ENCODE measurements at places on chromosomes 3 and 15.

DNA sequence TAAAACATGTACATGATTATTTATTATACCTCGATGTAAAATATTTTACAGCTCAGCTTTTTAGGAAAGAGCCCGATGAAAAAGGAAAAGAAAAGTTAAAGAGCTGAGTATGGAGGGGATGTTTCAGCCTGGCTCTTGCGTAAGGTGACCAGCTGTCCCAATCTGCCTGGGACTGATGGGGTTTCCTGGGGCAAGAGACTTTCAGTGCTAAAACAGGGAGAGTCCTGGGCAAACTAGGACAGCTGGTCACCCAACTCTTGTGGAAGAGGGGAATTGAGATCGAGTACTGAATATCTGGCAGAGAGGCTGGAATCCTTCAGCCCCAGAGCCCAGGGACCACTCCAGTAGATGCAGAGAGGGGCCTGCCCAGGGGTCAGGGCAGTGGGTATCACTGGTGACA, 21.0 kb downstream of the DUOX2 start:
- no peak for DNase-seq

- DNase-seq = no peak
Observed at GRCh38 chr3:12413721-12414255, 70.5 kb upstream of the TSEN2 start.

DNA sequence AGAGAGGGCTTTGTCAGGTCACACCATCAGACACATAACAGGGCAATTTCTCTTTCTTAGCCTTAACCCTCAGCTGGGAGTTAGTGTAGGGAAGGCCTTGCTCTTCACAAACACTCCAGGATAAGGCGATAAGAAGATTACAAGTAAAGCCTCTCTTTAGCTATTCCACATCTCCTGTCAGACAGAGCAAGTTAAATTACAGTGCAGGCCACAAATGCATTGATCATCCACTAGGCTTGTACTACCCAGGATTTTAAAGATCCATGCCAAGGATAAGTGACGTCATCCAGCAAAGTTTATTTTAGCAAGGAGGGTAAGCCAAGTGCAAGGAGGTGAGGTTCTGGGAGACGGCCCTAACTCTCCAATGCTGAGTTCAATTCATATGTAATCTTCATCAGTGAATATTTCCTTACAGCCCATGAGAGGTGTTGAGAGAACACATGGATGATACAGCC, 890.6 kb upstream of the NR2F2 start:
- peak; percentile 3 for DNase-seq

- no peak for DNase-seq
Observed at GRCh38 chr3:96182756-96183155, 631.6 kb upstream of the EPHA6 start.

DNA sequence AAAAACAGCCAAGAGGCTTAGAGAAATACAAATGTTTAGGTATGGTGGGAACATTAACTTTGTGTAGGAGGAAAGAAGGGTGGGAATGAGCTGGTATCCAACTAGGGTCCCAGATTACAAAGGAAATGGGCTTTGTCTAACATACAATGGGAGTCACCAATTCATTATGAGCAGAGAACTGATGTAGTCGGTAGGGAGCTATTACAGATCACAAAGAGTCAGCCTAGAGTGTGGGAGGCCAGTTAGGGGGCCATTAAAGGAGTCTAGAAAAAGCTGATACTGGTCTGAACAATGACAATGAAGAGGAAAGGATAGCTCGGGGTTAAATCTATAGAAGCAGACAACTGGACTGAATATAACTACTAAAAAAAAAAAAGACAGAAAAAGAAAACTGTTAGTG, 15.5 kb downstream of the ANO10 start:
- no peak for DNase-seq

GRCh38 chr15:100569391-100569790, 32.6 kb downstream of the LINS1 start:
- no peak for DNase-seq

GRCh38 chr3:129439226-129439816, 427 bp downstream of the MBD4 start:
- DNase-seq = no peak

- no peak for DNase-seq
Observed at GRCh38 chr3:12986986-12987385, 86.2 kb downstream of the IQSEC1 start.

GRCh38 chr3:122409446-122409845, 6.4 kb downstream of the WDR5B start:
- DNase-seq = no peak

- no peak for DNase-seq
Observed at GRCh38 chr3:68743521-68743920, 188.8 kb downstream of the TAFA4 start.

DNA sequence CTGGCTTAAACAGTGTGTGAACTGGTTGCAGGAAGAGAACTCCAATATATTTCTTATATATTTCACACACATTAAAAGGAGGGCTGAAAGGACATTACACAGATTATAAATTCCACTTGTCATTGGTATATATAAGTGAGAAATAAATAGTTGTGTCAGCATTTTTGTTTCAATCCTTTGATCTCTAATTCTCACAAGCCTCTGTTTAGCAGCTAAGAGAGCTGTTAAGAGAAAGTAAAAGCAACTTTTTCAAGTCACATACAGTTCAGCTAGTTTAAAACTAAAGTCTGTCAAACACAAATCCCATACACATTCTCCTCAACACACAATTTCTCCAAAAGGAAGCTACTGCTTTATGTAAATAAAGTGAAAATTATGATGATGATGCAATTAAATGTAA, 70.5 kb upstream of the CCDC39 start:
- DNase-seq = no peak

- no peak for DNase-seq
Observed at GRCh38 chr3:129040039-129040336, 20.6 kb upstream of the GP9 start.

DNA sequence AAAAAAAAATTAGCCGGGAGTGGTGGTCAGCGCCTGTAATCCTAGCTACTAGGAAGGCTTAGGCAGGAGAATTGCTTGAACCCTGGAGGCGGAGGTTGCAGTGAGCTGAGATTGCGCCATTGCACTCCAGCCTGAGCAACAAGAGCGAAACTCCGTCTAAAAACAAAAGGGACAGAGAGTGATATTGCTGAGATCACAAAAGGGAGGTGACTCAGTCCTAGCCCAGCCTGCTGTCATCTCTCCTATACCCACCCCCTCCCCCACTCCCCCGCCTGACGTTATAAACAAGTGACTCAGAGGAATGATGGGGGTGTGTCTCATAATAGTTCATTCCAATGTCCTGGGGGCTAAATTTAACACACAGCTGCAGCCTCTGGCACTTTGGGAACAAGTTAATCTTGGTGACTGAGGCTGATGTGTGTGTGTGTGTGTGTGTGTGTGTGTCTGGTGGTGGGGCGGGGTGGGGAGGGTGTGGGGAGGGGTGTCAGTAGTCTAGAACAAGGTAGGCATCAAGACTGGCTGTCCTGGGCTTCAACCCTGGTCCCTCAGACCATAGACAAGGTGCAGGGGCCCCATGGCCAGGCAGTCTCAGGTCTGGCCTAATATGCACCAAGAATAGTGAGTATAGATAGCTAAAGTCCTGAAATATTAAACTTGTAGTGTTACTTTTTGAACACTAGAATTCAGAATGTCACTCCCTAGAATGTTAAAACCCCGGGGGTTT, 1.3 kb upstream of the KLHL40 start:
- DNase-seq = peak; percentile 29

- DNase-seq = peak; percentile 57
Observed at GRCh38 chr3:186025161-186025560, 83.7 kb downstream of the ETV5 start.

- DNase-seq = no peak
Observed at GRCh38 chr3:41987627-41988026, 25.7 kb upstream of the ULK4 start.

- peak; percentile 82 for DNase-seq
Observed at GRCh38 chr3:29693863-29694262, 413.0 kb downstream of the RBMS3 start.

DNA sequence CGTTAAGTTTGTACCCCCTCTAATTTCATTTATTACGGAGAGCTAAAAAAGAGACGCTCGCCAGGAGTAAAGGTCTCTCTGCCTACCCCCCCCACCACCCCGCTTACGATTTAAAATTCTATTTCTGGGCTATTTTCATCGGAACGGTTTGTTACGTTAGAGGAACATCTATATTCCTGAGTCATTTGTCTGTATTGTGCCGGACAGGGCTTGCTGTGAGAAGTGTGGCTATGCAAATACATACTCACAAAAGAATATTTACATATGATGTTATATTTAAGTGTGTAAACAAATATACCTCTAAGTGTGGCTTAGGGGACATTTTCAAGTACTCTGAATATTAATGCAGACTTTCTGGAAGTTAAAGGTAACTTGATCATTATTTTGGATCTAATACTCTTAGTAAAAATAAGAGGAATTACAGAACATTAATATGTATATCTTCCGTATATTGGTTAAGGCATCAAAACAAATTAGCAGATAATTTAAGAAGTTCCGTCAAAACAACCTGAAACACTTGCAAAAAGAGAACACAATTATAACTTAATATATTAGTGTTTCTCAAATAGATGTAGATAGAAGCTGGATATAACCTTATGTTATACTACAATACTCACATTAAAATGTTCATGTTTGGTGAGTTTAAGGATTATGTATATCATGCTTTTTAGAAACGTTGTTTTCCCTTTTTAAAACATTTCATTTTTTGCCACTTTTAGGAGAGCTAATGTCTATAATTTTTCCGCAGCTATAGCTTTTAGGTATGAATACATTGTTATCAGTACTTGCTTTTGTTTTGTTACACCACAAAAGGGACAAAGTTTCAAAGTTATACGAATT, 1.6 kb upstream of the SHOX2 start:
- no peak for DNase-seq

DNA sequence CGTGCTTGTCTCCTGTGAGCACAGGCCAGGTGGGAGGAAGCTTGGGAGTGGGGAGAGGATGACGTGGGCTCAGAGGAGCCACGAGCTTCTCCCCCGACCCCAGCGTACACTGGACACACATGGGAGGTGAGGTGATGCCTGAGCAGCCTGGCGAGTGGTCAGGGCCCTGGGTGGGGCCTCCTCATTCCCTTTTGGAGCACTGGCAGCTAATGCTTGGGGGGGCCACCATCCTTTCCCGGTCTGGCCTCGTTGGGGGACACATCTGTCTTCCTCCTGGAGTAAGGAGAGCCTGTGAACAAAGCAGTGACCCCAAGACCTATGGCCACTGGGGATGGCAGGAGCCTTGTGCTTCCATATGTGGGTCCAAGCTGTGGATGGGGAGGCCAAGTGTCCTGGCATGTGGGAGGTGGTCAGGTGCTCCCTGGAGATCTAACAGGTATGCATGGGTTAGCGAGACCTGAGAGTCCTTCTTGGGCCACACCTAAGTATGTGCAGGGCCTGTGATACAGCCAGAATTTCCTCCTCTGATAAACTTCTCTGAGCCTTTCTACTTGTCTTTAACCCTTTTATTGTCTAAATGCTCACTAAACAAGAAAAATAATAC, 9.5 kb downstream of the KLF13 start:
- DNase-seq = no peak

GRCh38 chr3:122318620-122319019, 6.4 kb upstream of the CSTA start:
- DNase-seq = no peak

- no peak for DNase-seq
Observed at GRCh38 chr3:32411442-32411841, 19.8 kb downstream of the CMTM7 start.

DNA sequence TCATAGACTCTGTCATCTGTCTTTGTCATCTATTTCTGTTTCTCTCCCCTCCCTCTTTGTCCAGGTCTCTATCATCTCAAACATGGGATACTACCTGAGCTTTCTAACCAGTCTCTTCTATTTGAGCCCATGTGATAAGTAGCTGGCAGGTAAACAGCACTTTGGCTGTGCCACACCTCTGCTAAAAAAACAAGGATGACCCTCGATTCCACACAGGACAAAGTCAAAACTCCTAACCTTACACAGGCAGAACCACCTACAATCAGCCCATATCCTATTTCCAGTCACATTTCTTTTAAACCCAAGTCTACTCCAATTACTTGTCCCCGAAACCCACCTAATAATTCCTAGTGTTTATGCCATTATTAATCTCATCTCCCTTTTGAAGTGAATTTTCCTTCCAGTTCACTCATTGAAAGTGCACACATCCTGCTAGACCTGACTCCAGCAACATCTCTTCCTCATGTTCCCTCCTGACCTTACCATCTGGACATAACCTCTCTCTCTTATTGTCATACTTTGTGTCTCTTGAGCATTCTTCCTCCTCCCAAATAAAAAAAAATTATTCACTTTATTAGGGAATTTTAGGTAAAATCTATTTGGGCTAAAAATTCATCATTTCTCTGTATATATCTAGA, 256.1 kb upstream of the ONECUT1 start:
- DNase-seq = no peak

DNA sequence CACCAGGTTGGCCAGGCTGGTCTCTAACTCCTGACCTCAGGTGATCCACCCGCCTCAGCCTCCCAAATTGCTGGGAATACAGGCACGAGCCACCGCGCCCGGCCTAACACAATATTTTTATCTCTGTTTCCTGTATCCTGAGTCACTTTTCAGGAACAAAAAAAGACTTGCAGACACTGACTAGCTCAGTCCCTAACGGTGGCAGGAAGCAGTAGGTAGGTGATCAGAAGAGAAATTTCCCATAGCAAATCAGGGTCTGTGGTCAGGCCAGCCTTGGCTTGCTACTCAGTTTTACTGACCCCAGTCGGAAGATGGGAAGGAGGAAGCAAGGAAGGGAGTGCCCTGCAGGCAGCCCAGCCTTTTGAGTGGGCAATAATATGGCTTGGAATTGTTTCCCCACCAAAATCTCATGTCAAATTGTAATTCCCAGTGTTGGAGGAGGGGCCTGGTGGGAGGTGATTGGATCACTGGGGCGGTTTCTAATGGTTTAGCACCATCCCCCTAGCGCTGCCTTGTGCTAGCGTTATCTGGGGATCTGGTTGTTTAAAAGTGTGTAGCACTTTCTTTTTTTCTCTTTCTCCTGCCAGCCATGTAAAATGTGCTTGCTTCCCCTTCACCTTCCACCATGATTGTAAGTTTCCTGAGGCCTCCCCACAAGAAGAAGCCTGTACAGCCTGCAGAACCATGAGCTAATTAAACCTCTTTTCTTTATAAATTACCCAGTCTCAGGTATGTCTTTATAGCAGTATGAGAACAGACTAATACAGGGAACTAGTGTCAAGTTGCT, 19.5 kb upstream of the CDCP1 start:
- DNase-seq = no peak

DNA sequence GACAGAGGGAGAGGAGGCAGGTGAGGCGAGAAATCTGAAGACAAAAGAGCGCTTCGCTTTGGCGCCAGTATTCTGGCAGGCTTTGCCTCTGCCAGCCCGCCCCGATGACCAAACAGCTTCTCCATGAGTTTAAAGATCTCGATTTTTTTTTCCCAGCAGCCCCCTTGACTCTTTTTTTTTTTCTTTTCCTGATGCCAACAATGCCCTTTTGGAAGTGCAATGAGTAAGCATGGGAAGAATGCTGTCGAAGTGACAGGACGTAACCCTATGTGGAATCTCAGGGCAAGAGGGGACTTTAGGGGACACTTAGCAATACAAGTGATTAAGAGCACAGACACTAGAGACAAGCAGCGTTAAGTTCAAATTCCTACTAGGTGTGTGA, 211.7 kb downstream of the FGF12 start:
- no peak for DNase-seq

GRCh38 chr15:45869034-45869668, 234.3 kb downstream of the SQOR start:
- no peak for DNase-seq

GRCh38 chr3:127182848-127183714, 9.8 kb upstream of the PRR23E start:
- DNase-seq = no peak

- DNase-seq = no peak
Observed at GRCh38 chr15:29204369-29204755, 65.3 kb downstream of the NSMCE3 start.

GRCh38 chr15:89495638-89496145, 691 bp downstream of the RHCG start:
- DNase-seq = no peak

GRCh38 chr15:83010709-83011270, 649 bp downstream of the C15orf40 start:
- DNase-seq = peak; percentile 64
